ENCODE measurements at places on chromosomes 6 and 20.

GRCh38 chr6:123895346-123895745, 91.7 kb downstream of the NKAIN2 start:
- DNase-seq = no peak

- peak; percentile 22 for DNase-seq
These were observed 893 bp downstream of the POLR1H start for GRCh38 chr6:30061858-30062458.

- no peak for DNase-seq
These were observed 40.9 kb downstream of the JAG1 start for GRCh38 chr20:10632721-10633509.

DNA sequence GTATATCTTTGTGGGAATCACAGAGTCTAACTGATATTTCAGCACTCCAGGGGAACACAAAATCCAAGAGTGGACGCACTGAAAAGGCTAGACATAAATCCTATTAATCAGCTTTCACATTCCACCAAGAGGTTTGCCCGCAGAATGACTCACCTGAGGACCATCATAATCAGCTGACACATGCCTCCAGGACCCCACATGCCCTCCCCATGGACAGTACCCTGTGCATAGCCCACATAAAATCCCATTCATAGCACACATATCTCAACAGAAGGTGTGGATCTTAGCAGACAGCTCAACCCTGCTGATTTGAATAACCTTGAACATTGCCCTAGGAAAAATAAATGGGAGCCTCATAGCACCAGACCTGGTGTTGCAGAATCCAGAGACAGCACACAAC, 246.8 kb upstream of the TENT5A start:
- no peak for DNase-seq

DNA sequence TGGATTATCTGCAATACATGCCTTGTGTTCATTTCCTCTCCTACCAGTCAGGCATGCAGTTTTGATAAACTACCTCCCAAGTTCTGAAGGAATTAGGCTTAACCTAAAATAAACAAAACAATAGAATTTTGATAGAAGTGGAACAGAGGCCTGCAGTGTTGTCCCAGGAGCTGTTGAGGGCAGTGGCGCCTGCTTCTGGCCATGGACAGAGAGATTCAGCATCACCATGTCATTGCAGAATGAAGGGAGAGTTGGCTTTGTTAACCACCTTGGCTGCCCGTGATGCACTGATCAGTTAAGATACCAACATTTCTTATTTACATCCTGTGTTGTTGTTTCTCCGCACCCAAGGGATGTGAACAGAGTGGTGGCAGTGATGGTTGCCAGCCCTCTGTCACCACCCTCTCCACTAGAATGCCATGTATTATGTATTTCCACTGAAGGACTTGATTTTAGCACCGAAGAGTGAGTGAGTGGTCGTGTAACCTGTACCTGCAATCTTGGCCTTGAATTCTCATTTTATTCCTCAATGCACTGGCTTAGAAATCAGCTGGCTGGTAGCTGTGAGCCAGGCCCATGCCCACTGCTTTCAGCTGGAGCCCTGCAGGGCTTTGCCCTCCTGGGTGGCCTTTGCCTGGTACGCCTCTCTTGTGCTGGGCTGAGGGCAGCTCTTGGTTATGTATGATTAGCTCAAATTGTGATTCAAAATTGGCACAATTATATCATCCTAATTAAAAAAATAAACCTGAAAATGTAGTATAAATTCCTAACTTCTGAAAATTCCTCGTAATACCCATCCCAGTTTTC, 56.5 kb downstream of the SHLD1 start:
- no peak for DNase-seq

- DNase-seq = no peak
These were observed 130.8 kb downstream of the SYCP2 start for GRCh38 chr20:59802471-59803221.

DNA sequence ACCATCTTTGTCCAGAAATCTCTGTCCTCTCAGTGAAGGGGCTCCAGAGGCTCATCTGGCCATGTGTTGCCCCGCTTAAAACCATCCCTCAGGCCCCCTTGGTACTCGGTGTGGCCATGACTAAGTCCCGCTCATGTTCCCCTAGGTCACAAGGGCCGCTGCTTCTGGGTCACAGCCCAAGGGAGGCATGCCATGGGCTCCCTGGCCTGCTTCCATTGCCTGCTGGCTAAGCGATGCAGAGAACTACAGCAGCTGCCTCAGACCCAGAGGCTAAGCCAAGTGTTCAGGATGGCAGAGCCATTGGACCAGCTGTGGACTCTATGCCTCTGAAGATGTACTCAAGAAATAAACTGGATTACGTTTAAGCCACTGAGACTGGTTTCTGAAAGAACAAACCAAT, 95.5 kb downstream of the ZFP64 start:
- no peak for DNase-seq

DNA sequence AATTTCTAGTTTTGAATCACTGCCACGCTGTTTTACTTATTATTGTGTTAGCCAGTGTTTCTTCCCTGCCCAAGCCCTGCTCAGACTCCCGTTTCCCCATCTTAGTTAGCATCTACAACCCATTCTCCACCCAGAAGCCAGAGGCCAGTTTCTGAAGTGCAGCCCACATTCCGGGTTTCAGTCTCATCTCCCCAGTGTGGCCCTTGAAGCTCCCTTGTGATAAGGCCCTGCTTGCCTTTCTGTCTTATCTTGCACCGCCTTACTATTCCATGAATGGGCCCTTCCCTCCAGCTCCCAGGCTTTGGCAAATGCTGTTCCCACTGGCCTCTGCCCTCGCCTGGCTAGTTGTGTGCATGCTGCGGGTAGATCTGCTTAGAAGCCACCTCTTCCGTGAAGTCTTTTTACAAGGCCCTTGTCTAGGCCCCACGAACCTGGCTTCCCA, 41.1 kb downstream of the TOX2 start:
- DNase-seq = no peak

- DNase-seq = peak; percentile 87
These were observed 100.9 kb downstream of the PPP1R14C start for GRCh38 chr6:150243620-150244314.

GRCh38 chr6:112109262-112109661, 21.9 kb downstream of the FAM229B start:
- no peak for DNase-seq

- peak; percentile 36 for DNase-seq
These were observed 39.0 kb upstream of the SLCO4A1 start for GRCh38 chr20:62603021-62603906.

DNA sequence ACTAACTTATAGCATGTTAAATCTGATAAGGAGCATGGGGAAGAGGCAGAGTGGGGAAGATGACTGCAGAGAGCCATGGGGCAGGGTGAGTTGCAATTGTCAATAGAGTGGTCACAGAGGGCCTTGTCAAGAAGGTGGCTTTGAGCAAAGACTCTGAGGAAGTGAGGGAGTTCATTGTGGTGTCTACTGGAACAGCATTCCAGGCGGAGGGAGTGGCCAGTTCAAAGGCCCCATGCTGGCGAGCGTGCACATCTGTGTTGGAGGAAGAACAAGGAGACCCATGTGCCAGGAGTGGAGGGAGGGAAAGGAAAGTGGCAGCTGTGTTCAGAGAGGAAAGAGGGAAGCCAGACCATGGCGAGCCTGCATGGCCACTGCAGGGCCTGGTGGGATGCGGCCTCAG, 15.8 kb upstream of the GPR6 start:
- no peak for DNase-seq

GRCh38 chr6:142914369-142914768, 30.6 kb downstream of the HIVEP2 start:
- DNase-seq = no peak

- DNase-seq = peak; percentile 59
These were observed 224.5 kb upstream of the AGPAT4 start for GRCh38 chr6:161498359-161498758.

- no peak for DNase-seq
These were observed 34.8 kb downstream of the MDFI start for GRCh38 chr6:41672816-41673703.

DNA sequence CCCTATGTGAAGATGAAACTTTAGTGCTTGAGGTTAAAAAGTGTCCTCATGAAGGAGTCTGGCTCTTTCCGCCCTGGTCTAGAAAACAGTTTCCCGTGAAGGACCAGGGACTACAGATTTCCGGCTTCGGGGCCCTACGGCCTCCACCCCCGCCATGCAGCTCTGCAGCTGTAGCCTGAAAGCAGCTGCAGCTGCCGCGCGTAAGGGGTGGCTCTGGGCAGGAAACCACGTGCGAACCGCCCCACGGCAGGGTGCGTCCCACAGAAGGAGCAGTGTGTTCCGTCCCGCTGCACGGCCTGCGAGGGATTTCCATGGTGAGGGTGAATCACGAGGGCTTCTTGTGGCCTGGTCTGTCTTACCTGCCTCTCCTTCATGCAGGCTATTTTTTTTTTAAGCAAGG, 117.0 kb downstream of the ERMARD start:
- no peak for DNase-seq

DNA sequence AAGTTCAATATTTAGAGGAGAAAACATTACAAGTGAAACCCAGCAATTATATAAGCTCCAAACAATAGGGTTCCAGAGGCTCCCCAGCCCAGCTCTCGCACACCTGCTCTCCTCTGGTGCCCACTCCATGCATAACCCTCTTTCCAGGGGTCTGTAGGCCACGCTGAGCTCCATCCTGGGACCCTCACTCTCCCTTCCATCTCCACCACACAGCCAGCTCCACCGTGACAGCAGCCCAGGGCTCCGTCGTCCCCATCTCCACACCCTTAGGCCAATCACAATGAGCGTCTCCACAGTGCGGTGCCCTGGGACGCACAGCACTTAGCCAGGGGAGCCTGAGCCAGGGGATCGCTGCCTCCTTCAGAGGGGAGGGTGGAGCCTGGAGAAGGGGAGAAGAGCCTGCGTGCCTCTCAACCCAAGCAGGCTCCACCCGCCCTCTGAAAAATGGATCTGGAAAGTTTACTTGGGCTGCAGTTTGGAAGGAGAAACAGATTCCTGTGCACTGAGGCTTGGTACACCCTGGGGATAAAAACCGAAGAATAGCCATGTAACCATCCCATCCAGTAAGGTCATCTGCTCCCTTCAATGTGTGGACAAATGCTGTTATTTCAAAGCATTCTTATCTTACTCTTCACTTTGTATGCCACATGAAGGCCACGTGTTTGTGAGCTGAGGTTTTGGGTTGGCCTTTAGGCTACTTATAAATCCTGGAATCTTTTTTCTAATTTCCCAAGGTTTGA, 72.4 kb upstream of the GGTLC1 start:
- no peak for DNase-seq

DNA sequence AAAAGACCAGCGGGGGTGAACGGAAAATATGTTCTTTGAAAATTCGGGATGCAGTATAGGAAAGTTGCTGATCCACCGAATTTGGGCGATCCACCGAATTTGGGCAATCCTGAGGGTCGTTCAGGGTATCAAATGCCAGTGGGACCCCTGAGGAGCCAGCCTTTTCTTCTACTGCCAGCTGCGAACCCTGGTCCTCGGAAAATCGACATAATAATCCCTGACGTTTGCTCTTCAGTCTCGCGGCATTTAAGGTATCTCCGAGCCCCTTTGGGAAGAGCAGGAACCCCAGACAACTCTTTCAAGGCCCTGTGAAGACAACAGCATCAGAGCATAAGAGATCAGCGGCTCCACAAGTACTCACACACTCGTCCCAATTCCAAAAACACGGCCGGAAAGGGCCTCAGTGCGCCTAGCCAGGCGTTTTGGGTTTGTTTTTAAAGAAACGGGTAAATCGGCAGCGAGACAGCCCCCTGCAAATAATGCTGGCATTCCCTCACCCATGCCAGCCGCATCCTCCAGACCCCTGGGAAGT, 1.0 kb downstream of the SIM1 start:
- DNase-seq = peak; percentile 38

DNA sequence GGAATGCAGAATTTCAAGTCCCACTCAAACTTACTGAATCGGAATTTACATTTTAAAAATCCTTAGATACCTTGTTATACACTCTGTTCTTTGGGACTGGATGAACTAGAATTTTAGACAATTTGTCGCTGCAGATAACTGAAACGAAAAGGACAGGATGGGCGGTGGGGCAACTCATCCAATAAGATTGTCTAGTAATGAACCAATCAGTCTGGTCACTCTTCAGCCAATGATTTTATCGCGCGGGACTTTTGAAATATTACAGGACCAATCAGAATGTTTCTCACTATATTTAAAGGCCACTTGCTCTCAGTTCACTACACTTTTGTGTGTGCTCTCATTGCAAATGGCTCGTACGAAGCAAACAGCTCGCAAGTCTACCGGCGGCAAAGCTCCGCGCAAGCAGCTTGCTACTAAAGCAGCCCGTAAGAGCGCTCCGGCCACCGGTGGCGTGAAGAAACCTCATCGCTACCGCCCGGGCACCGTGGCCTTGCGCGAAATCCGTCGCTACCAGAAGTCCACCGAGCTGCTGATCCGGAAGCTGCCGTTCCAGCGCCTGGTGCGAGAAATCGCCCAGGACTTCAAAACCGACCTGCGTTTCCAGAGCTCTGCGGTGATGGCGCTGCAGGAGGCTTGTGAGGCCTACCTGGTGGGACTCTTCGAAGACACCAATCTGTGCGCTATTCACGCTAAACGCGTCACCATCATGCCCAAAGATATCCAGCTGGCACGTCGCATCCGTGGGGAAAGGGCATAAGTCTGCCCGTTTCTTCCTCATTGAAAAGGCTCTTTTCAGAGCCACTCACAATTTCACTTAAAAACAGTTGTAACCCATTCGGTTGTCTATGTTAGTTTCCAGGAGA, 41.9 kb upstream of the HFE start:
- peak; percentile 88 for DNase-seq

GRCh38 chr6:90416322-90416721, 119.7 kb upstream of the BACH2 start:
- DNase-seq = no peak

GRCh38 chr6:116105247-116105646, 4.6 kb downstream of the NT5DC1 start:
- DNase-seq = no peak

DNA sequence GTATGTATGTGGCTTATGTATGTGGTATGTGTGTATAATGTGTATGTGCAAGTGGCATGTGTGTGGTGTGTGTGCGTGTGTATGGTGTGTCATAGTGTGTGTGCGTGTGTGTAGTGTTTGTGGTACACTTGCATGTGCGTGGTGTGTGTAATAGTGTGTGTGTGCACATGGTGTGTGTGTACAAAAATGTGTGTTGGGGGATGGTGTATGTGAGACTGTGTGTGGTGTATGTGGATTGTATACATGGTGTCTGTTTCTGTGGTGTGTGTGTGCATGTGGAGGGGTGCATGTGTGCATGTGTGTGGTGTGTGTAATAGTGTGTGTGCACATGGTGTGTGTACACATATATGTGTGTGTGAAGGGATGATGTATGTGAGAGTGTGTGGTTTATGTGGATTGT, 21.5 kb downstream of the MAFB start:
- no peak for DNase-seq

GRCh38 chr6:21045135-21045700, 511.0 kb downstream of the CDKAL1 start:
- no peak for DNase-seq

- no peak for DNase-seq
These were observed 47.3 kb upstream of the TTPAL start for GRCh38 chr20:44428174-44429016.

Data from AG10803 (cell line).